ENCODE measurements at places on chromosomes 13 and 19.

DNA sequence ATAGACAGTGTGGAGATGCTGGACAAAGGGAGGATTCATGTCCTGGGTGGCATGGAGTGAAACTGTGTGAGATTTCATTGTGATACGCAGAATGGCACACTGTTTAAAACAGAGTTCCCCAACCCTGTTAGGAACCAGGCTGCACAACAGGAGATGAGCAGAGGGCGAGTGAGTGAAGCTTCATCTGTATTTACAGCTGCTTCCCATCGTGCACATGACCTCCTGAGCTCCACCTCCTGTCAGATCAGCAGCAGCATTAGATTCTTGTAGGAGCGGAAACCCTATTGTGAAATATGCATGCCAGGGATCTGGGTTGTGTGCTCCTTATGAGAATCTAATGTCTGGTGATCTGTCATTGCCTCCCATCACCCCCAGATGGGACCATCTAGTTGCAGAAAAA, 72.5 kb downstream of the RAP2A start:
- no peak for DNase-seq

GRCh38 chr13:48400850-48401291, 12.0 kb downstream of the LPAR6 start:
- DNase-seq = no peak

DNA sequence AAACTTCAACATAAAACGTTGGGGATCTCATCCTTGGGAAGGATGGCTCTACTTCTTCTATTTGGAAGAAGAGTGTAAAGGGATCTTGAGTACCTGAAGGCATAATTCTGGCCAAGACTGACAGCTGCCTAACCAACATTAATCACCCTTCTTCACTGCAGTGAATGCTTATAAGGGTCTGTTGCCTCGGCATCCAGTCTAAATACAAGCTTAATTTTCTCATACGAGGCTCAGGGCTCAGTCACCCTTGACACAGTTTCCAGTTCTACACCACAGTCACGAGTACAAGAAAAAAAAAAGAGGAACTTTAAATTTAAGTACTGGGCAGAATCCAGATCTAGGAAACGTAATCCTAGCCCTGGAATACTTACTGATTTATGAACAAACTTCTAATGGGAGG, 9.0 kb downstream of the FPR3 start:
- DNase-seq = no peak

- DNase-seq = no peak
Measured at GRCh38 chr13:111926501-111927180, 140.3 kb upstream of the SOX1 start.

DNA sequence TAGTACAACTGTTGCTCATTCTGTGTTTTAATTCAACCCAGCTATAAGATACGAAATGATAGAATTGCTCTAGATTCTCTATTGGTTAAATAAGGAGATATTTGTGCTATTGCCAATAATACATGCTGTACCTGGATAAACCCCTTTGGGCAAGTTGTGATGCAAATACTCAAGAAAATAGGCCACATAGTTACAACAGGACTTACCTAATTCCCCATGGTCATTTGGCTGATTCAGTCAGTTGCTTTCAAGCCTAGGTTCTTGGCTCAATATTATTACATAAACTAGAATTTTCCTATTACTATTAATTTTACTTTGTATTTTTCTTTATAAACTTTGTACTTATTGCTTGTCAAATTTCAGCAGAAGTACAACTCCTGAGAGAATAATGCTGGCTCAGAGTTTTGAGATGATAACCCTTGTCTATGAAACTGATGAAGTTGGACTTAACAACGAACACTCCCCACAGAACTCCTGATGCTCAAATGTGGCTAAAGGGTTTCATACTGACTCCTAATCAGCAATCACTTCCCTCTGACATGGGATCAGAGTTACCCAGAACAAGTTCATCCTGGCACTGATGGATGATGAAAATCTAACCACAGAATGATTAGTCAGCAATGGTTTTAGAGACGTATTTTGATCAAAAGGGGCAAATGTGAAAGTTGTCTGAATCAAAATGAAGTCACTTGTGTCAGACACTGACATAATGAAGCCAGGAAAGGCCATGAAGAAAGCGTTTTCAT, 221.1 kb downstream of the ITGBL1 start:
- DNase-seq = no peak

GRCh38 chr13:23980160-23980551, 82.9 kb upstream of the C1QTNF9B start:
- peak; percentile 91 for DNase-seq

GRCh38 chr13:41058295-41059070, 2.8 kb upstream of the WBP4 start:
- DNase-seq = no peak

GRCh38 chr13:112854321-112854720, 114.7 kb upstream of the MCF2L start:
- DNase-seq = no peak

All from right atrium auricular region (tissue), 2 donors.